ENCODE measurements at places on chromosomes 1 and 21. TPM values are rescaled to one million over a fixed set of nuclear protein-coding genes. Genes with fewer than 3 reads are reported as not detected.

The FCN3 gene
- total RNA-seq: not detected

GRCh38 chr1:64917328-64917861, 49.0 kb downstream of the JAK1 start:
- peak; percentile 35 for DNase-seq

DNA sequence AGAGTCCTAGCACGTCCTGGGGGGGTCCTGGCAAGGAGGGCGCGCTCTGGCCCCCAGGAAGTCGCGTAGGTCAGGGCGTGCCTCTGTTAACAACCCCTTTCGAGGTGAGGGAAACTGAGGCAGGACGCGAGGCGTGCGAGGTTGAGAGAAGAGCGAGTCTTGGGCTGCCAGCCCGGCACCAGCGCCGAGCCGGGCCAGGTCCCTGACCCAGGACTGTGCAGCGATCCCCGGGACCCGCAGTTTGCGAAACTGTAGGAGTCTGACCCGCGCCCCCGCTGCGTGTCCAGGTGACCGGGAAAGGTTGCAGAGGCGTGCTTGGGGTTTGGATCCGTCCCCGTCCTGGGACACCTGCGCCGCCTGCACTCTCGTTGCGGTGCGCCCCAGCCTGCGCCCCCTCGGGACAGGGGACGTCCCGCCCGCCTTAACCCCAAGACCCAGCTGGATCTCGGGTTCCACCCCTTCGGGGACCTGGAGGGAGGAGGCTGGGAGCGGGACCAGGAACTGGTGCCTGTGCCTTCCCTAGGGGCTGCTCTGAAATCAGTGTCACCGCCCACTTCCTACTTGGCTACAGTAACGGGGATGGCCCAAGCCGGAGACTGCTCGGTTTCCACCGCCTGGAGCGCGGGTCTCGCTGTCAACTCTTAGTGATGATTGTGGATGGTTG, 493 bp downstream of the DISC1 start:
- DNase-seq: peak; percentile 69

DNA sequence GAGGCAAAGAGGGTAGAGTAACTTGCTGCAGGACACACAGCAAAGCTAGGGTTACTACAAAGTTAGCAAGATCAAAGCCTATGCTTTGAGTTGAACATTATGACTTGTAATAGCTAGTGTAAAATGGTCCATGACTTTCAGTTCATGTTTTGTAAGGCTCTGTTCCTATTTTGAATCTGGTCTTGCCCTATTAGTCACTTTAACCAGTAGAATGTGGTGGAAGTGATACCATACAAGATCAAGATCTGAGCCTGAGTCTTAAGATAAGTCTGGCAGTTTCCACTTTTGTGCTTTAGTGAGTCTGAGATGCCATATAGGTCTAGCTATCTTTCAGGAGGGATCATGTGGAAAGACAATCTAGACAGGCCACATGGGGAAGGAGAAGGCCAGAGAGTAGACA, 282.1 kb upstream of the BRINP3 start:
- DNase-seq: no peak

The FOXO6 gene
- total RNA-seq: 0.80 TPM

GRCh38 chr21:35314857-35315582, 265.9 kb upstream of the RUNX1 start:
- no peak for DNase-seq

DNA sequence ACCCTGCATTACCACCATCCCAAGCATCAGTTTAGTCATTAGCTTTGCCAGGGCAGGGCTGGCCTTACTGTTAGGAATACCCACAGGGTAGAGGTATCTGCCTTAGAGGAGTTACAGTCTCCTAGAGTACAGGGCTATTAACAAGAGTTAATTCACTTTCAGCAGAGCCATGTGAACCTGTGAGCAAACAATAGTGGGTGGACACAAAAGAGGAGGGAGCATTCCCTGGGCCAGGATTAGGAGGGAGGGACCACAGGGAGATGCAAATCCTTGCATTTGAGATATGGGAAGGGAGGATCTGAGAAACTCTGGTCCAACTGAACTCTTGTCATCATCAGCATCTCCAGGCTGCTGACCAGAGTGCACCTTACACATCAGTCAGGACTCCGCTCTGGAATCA, 51.1 kb upstream of the IGSF21 start:
- DNase-seq: no peak

The ASPM gene
- total RNA-seq: 7.6 TPM

DNA sequence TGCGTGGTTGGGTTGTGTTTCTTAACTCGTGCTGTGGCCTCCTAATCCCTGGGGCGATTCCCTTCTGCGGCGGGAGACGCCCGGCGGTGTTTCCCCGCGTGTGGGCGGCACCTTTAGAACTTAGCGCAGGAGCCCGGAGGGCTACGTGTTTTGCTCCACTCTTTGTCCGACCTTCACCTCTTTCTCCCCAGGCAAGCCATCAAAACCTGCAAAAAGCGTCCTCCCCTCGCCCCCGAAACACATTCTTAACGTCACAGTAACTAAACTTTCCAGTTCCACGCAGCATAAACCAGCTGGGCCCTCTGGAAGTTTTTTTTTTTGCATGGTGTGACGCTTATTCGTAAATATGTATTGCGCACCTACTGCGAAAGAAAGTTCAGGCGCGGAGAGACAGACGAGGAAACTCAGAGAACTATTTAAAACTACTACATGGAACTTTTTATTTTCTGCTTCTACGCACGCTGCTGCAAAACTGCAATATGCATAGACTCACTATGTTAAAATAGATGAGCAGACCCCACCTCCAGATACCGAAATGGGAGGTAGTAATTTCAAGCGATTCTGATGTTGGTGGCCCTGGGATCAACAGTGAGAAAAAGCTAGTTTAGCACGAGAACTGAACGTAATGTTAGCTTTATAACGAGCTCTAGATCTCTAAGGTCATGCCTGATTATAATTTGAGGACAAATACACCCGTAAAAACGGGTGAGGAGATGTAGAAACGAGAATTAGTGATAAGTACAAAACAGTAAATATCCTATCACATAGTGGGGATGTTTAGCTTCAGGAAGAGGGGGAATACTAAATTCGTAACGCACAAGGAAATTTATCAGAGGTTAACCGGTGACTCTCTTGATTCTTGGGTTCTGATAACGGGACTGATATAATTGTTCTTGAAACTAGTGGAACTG, 920 bp downstream of the MTR start:
- peak; percentile 66 for DNase-seq

GRCh38 chr1:16921391-16922185, at the start of gene CROCC:
Gene CROCC, plus strand, starts transcription at chr1:16921931. Its CDS starts 88 bp downstream, at chr1:16922019.
- DNase-seq: peak; percentile 57

DNA sequence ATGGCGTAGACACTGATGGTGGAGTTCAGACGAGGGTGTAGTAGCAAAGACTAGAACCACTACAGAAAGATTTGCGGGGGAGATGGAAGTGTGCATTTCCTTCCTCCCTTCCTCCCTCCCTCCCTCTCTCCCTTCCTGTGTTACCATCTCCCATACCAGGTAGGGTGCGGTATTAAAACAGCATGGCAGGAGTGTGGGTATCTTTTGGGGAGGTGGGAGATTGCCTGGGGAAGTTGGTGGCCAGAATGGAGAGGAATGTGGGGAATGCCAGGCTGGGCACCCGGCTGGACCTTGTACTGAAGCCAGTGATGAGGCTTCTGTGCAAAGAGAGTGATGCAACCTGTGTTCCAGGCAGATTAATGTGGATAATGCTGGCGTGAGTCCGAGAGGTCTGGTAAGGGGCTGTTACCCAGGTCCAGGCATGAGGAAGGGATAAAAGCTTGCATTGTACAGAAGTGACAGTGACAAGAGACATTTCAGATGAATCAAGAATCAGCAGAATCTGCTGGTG, 30.3 kb upstream of the PPP2R5A start:
- peak; percentile 67 for DNase-seq

- no peak for DNase-seq
Observed at GRCh38 chr21:33290441-33290840, 24.3 kb downstream of the IL10RB start.

The TNFSF4 gene
- 3.9 TPM for total RNA-seq

- no peak for DNase-seq
Observed at GRCh38 chr1:110286564-110286963, 52.6 kb upstream of the RBM15 start.

DNA sequence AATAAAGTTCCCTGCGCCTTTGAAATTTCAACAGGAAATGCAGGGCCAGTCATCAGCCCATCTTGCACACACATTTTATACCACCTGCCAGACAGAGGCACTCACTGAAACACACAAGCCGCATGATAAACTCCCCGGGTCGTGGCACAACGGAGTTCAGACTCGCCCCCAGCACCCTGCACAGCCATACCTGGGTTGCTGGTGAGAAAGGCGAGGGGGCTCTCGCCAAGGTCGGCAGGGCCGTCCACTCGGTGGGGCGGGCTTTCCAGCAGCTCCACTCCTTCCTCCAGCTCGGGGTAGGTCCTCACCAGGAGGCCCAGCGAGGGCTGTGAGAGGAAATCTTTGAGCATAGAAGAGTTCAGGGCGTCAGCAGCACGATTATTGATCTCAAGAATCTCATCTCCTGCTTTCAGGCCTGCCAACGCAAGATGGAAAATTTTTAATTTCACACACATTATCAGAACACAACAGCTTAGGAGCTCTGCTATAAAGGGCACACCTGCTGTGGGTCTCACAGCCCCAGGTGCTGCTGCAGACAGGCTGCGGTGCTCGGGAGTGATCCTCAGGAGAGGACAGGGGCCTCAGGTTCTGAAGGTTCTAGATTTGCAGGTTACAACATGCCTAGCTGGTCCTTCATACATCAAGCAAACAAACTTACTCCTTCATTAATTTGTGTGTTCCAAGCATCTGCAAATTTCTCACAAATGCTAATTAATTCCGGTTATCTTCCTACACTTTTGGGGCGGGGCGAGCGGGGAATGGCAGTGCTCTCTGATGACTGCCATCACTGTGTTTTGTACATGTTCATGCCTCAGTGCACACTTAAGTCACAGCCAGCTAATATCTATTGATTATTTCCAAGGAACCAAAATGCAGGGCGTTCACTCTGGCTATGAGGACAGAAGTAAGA, 144.2 kb upstream of the KRTAP19-8 start:
- no peak for DNase-seq

GRCh38 chr1:164895026-164895912, 336.3 kb downstream of the PBX1 start:
- DNase-seq: no peak

- peak; percentile 92 for DNase-seq
Observed at GRCh38 chr21:42474043-42474831, 21.8 kb downstream of the RSPH1 start.

GRCh38 chr1:231233735-231234417, 7.1 kb upstream of the GNPAT start:
- DNase-seq: peak; percentile 72

The OXCT2 gene
- total RNA-seq: 1.8 TPM

The DNASE2B gene
- 0.68 TPM for total RNA-seq

The HAPLN2 gene
- not detected for total RNA-seq

The AHCTF1 gene
- 36.4 TPM for total RNA-seq

The CELA3B gene
- total RNA-seq: not detected

GRCh38 chr1:61950418-61950817, 208.1 kb downstream of the PATJ start:
- DNase-seq: no peak

GRCh38 chr1:234782791-234783190, 172.8 kb upstream of the IRF2BP2 start:
- no peak for DNase-seq

DNA sequence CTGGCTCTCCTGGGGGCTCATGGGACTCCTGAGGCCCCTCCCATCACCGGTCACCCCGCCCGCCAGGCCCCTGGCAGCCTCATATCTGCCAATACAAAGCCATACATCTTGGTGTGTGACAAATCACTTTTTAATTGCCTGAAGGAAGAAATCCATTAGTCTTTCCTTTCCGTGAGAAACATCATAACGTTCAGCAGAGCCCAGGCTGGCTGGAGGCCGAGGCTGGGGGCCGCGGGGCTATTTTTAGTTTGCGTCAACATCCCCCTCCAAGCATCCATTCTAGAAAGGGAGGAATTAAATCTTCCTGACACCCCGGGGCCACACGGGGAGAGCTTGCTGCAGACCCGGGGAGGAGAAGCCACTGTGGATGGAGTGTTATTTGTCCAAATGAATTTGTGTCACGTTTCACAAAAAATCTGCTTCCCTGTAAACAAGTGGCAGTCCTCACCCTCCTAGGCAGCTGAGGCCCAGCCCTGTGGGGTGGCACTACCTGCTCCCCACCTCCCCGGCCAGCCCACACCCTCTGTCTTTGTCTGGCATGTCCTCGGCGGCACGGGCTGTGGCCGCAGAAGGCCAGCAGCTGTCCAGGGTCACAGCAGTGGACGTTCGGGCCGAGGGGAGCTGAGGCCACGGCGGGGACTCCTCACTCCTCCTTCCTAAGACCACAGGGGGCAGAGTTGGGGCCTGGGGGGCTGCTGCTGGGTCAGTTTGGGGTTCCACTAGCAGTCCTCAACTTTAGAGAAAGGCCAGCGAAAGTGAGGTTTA, 236.9 kb upstream of the VAMP3 start:
- no peak for DNase-seq

The S100A8 gene
- total RNA-seq: not detected

DNA sequence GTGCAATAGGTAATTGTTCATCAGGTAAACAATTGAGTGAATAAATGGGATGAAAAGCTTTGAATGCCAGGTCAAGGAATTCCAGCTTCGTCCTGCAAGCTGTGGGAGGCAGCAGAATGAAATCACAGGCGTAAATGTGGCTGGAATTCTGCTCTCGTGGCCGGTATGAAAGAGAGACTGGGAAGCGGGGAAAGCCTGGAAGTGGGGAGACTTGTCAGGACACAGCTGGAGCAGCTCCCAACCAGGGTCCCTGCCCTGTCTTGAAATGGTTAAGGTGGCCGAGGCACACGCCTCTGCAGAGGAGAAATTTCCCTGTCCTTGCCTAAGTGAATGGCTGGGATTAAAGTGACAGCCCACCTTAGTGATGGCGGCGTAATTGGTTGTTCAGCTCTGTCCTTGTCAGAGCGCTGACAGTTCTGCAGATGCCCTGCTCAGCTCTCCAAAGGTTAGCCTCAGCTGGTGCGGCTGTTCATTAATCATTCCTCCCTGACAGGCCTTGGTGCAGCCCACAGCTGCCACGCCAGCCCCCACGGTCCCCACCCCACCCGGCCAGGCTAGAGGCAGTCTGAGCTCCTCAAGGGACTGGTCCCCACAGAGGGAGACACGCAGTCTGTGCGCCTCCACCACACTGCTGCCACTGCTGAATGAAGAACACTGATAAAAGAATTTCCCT, 398.3 kb upstream of the POU3F1 start:
- no peak for DNase-seq

DNA sequence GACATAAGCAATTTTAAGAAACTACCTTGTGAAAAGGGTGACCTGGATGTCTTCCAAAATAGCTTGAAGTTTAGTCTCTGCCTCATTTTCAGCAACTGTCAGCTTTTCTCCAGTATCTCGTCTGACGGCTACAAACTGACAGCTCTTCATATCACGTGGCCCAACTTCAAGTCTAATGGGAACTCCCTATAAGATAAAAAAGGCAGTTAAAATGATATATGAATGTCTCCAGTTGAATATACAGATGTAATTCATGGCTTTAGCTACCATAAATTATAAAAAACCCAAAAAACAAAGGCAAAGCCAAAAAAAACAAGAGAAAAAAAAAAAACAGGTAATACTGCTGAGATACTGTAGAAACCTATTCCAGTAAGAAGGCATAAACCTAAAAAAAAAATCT, 44.9 kb upstream of the SLC30A10 start:
- DNase-seq: no peak

The TRPM2 gene
- 0.50 TPM for total RNA-seq

The DMRTA2 gene
- not detected for total RNA-seq

- peak; percentile 26 for DNase-seq
Observed at GRCh38 chr1:115648717-115649691, 7.2 kb downstream of the VANGL1 start.

The GRIK3 gene
- under 0.01 TPM for total RNA-seq

- DNase-seq: no peak
Observed at GRCh38 chr1:95183952-95184351, 50.1 kb upstream of the RWDD3 start.

The CD247 gene
- not detected for total RNA-seq

- peak; percentile 66 for DNase-seq
Observed at GRCh38 chr1:112744009-112744578, 29.0 kb upstream of the PPM1J start.

The AK4 gene
- 76.1 TPM for total RNA-seq
